ENCODE measurements at places on chromosomes 13 and 19. TPM values are rescaled to one million over a fixed set of nuclear protein-coding genes. Genes with fewer than 3 reads are reported as not detected.

The TSSK6 gene
- total RNA-seq, result 4.3 TPM

The FFAR2 gene
- not detected for total RNA-seq

The F2RL3 gene
- not detected for total RNA-seq

The ZNF154 gene
- 2.3 TPM for total RNA-seq

The RELB gene
- total RNA-seq, result 3.4 TPM

The ZNF443 gene
- total RNA-seq, result 0.65 TPM

The MCEMP1 gene
- total RNA-seq, result not detected

The SAFB2 gene
- 39.9 TPM for total RNA-seq

The C19orf67 gene
- 0.27 TPM for total RNA-seq

The ZNF564 gene
- 13.2 TPM for total RNA-seq

The SYCN gene
- not detected for total RNA-seq

The MAB21L1 gene
- 3.7 TPM for total RNA-seq

The CLDND2 gene
- total RNA-seq, result 0.36 TPM

- no peak for DNase-seq
Observed at GRCh38 chr13:98141509-98142379, 1.1 kb upstream of the FARP1 start.

DNA sequence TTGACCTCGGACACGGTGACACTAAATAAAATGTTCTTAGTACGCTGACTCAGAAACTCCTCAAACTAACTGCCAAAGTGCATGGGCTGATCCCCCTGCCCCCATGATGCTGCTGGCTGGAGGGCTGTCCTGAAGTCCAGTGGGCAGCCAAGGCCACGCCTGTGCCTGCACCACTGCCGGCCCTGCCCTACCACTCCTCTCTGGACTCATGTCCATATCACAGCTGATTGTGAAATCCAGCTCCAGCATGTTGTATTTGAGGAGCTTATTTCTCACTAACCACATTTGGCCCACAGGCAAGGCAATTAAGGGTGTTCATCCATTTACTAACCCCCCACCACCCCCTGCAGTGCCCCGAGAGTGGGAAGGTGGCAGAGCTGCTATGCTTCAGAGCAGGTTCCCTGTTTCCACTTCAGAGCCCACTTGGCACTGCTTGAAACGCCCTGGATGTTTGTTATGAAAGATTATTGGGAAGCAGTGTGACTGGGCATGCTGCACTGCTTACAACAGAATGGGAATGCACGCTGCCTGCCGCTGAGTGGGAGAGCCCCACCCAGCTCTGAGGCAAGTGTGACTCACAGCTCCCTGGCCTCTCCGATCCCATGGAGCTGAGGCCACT lies 114.0 kb downstream of the UQCRFS1 start:
- peak; percentile 97 for DNase-seq

- no peak for DNase-seq
Observed at GRCh38 chr13:21060338-21061028, 903 bp downstream of the LATS2 start.

GRCh38 chr13:32314271-32315237 lies 609 bp downstream of the ZAR1L start:
- peak; percentile 58 for DNase-seq

DNA sequence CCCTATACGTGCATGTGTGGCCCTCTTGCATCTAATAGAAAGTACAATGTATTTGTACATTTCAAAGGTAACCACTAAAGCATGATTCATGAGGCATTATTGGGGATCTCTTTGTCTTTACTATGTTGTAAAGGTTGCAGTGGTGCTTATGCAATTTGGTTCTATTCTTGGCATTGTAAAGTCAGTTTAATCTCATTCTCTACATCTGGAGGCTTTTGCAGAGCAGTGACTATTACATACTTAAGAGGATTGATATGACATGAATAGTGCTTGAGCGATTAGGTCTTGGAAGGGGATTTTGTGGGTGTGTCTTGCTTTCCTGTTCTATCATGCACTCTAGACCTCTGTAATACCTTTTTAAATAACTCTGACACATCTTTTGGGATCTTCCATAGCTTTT lies 610.0 kb downstream of the EFNB2 start:
- DNase-seq, result peak; percentile 48

GRCh38 chr19:55365964-55366363 lies 2.9 kb upstream of the GARIN5B start:
- no peak for DNase-seq

DNA sequence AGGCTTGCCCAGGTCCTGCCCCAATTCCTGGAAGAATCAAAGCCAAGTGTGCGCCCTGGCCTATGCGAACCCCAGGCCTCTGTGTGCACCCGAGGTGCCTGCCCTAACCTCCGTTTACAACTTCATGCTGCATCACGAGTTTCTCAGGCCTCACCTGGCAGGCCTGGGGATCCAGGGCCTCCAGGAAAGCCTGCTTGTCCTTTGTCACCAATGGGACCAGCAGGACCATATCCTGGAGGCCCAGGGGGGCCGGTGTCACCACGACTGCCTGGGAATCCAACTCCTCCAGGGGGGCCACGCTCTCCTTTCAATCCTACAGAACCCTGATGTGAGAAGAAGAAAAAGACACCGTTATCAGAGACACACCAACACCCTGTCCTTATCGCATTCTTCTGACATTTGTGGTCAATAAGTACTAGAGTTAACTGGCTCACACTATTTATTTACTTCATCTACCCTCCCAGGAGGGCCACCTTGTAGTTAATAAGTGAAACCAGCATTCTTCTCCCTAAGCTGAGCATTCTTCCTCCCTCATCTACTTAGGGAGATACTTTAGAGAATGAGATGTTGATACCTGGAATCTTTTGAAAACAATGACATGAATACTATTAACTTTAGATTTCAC lies 120.6 kb downstream of the COL4A1 start:
- DNase-seq, result no peak

GRCh38 chr19:5138606-5139582 lies 170.0 kb downstream of the KDM4B start:
- DNase-seq, result no peak

- no peak for DNase-seq
Observed at GRCh38 chr13:70408865-70409264, 300.6 kb upstream of the KLHL1 start.

- DNase-seq, result peak; percentile 30
Observed at GRCh38 chr19:45075301-45076028, 813 bp downstream of the ZNF296 start.

DNA sequence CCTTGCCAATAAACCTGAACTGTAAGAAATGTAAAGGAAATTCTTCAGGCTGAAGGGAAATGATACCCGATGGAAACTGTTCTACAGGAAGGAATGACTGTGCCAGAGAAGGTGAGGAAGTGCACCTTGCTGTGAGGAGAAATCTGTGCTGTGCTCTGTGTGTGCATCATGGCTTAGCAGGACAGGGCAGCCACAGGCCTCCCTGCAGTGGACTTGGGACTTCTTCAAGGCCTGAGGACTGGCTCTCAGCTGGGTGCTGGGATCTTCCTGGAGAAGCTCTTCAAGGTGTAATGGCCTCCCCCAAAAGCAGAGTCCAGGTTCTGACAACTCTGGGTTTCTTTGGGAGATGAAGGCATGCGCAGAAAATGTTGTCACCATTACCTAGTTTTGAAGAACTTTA lies 145.1 kb downstream of the UQCRFS1 start:
- no peak for DNase-seq

GRCh38 chr19:48123907-48124651 lies 13.5 kb upstream of the PLA2G4C start:
- peak; percentile 90 for DNase-seq

- peak; percentile 81 for DNase-seq
Observed at GRCh38 chr13:21232196-21232595, 55.7 kb downstream of the MRPL57 start.

DNA sequence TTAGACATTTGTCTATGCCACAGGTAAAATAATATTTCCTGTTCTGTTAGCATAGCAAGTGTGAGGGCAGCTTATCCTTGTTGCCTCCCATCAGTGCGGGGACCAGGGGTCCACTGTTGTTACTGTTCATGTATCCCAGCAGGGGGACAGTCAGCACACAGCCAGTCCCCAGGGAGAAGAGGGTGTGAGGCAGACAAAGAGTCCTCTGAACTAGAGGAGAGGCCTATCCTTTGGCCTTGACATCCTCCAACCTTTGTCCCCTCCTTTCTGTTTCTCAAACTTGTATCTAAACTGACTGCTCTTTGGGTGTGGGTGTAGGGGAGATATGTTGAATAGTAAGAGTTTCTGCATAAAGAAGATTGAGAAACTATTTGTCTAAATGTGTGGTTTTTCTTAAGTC lies 2.9 kb upstream of the GPR18 start:
- DNase-seq, result no peak

DNA sequence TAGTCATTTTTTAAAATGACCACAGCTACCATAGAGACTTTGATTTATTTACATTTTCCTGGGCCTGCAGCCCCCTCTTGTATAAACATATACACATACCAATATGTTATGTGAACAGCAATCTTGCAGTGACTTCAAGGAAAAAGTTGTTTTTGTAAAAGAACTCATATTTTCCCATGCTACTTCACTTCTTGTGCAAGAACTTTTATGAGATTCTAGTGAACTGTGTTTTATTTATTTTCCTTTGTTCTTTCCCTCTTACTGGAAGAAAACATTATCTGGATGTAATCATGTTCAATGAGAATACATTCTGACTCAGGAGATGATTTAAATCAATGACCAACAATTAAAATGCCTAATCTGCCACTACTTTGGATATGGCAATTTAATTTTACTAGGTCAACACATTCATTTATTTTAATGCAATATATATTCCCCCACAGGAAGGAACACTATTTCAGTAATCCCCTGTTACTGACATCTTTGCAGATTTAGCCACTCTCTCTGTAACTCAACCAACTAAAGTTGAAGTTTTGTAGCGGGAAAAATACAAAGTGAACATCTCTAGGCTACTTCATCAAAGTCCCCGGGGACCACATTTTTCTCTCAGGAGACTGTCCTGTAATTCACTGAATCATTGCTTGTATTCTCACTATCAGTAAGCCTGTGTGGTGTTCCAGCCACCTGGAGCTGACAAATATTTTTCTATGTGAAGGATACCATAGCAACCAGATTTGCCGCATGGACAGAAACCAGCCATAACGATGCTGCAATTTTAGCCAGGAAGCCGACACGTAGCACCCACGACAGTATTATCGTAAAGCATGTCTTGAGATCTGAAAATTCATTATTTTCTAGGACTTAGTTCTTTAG lies 90.5 kb downstream of the STARD13 start:
- peak; percentile 65 for DNase-seq

DNA sequence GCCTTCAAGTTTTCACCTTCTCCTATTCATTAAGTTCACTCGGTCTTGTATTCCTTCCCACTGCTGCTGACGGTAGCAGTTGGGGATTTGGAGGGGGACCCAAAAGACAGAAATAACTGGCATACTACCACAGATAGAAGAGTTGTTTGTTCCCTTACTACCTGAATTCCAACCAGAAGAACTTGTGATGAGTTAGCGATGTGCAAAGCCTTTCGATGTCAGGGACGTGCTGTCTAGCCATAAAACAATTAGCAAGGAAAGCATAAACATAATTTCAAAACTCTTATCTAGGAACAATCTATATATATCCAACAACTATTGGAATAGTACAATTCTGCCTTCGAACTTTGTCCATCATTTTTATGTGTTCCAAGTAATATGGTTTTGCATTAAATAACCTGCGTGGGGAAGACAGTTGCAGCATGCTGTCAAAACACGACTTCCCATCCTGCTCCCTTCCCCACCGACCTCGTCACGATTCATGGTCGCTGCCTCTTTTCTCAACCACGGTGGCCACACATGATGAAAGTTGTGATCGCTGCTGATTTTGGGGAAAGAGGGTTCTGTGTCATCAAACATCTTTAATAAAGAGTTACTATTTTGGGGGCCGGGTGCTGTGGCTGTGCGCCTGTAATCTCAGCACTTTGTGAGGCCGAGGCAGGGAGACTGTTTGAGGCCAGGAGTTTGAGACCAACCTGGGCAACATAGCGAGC lies 3.8 kb upstream of the SLC7A9 start:
- DNase-seq, result no peak

DNA sequence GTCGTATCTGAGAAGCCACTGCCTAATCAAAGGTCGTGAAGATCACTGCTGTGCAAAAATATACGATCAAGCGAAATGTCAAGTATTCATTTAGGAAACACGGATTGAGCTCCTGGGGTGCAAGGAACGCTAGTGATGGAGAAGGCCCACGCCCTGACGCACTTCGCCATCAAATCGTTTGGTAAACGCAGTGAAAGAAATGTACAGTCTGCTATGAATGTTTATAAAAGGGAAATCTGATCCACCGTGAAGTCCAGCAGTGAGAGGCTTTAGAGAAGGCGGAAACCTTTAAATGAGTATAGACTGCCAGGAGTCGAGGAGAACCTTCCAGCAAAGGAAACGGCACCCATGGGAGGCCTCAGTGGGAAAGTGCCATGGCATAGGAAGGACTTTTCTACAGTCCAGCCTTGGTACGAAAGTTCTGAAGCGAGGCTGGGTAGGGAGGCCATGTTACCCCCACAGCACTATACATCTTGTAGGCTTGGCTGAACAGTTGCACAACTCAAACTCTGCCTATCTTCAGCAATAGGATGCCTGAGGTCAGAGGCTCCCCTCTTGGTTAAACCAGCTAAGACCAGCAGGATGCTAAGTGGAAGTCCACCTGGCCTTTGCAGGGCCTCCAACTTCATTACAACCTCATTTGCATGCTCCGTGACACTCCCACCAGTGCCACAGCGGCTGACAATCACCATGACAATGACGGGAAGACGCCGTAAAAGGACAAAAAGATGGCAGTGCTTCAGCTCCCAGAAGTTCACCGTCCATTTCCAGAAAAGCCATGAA lies 20.4 kb downstream of the PCID2 start:
- no peak for DNase-seq

GRCh38 chr13:79799059-79799867 lies 318.3 kb downstream of the NDFIP2 start:
- DNase-seq, result no peak

DNA sequence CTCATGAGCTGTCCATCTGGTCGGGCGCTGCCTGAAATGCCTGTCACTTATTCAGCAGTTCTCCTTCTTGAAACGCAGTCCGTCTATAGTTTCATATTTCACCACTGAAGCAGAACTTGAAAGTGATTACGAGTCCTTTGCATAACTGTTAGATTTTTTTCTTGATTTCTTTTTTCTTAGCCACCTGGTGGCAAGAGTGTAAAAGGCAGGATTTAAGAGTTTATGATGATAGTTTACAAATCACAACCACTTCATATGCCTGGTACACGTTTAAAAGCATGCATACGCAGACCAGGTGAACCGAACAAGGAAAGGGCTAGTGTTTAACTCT lies 45.8 kb downstream of the GGACT start:
- DNase-seq, result peak; percentile 62

- no peak for DNase-seq
Observed at GRCh38 chr19:30360376-30361106, 11.6 kb upstream of the ZNF536 start.

GRCh38 chr19:7909471-7910067 lies 5.1 kb upstream of the TGFBR3L start:
- DNase-seq, result no peak

Data from fibroblast of the aortic adventitia (primary cell).